ENCODE measurements at places on chromosomes 12 and 14.

GRCh38 chr14:64198486-64198885 is 95.7 kb downstream of the ESR2 start:
- DNase-seq = no peak

GRCh38 chr14:64688811-64689281 is 15.4 kb upstream of the PLEKHG3 start:
- DNase-seq = no peak

DNA sequence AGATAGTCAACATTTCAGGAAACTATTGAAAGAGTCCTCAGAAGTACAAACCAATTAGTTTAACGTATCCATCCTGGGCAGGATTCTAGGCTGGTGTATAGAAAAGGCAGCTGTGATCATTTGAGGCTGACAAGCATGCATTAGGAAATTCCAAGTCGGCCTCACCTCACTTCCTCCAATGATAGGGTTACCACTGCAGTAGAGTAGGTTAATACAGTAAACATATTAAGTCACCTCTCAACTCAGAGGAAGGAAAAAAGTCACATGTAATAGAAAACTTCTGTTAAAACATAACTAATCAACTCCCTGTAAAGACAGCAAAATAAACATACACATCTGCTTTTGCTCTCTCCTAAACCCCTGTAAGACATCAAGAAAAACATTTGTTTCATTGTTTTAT is 33.5 kb downstream of the MED13L start:
- no peak for DNase-seq

- DNase-seq = no peak
These were observed 193.8 kb downstream of the SYT1 start for GRCh38 chr12:79058342-79058741.

- no peak for DNase-seq
These were observed 8.6 kb upstream of the SNAPC1 start for GRCh38 chr14:61753631-61754030.

DNA sequence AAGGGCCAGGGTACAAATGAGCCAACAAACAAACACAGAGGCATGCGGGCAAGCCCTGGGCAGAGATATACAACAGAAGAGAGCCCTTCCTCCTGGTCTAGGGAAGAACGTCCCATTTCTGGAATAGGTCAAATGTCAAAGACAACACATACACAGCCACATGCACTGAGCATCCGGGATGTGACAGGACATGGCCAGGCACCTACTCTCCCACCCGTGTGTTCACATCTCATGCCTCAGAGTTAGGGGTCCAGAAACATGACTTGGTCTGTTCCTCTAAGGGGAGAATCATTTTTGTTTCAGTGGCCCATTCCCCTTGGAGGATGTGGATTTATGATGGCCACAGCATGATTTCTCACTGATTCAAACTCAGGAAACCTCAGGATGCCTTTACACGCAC is 801 bp upstream of the ASB2 start:
- no peak for DNase-seq

DNA sequence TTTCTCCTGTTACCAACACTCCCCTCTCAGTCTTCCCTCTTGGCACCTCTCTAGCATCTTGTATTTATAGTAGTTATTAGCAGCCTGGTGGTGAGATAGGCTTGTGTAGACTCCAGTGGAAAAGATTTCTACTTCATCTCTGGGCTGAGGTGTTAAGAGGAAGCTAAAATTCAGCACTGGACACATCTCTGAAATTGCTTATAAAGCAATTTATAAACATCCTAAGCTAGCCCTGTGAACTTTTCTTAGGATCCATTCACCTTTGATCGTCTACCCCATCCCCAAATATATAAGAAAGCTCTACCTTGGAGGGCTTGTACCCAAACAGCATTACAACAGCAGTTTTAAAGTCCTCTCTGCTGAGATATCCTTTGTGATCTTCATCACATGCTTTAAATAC is 928 bp downstream of the EFCAB11 start:
- DNase-seq = no peak

DNA sequence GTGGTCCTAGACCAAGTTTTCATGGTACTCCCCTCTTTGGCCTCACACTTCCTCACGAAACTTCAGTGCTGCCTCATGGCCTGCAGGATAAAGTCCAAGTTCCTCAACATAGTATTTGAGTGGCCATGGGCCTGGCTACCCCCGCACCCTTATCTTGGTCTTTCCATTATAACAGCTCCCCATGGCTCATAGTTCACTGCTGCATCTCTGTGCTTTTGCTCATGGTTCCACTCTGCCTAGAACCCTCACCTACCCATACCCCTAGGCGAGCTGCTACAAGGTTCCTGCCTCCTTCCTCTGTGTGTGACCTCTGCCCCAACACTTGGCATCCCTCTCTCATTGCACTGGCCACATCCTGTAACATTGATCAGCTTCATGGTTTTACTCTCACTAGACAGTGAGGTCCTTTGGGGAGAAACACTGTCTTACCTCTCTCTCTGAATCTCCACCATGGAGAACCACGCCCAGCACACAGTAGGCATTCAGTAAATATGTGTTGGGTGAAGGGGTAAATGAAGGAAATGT is 158.9 kb downstream of the GPR65 start:
- no peak for DNase-seq

GRCh38 chr12:39571351-39571750 is 48.3 kb downstream of the ABCD2 start:
- DNase-seq = no peak

DNA sequence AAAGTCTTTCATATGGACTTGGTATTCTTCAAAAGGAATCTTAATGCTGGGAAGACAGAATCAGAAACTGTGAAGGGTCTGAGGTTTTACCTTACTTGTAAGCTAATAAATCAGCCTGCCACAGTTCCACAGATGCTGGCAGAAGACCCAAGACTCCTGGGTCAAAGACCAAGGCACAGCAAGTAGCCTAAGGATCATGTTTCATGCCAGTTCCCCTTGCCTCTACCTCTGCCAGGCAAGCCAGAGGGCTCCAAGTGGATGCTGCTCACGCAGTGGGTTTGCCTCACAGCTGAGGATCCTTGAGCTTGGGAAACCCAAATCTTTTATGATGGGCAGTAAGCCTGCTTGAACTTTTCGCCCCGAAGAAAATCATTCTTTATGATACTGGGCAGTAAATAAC is 15.2 kb upstream of the RXYLT1 start:
- no peak for DNase-seq

- no peak for DNase-seq
These were observed 49.9 kb downstream of the PPP2R5E start for GRCh38 chr14:63493246-63493645.

- DNase-seq = no peak
These were observed 2.3 kb downstream of the VWF start for GRCh38 chr12:6122201-6122600.

- DNase-seq = no peak
These were observed 361.5 kb downstream of the EGLN3 start for GRCh38 chr14:33589334-33589733.

- no peak for DNase-seq
These were observed 36.4 kb downstream of the PDE3A start for GRCh38 chr12:20404576-20405346.

DNA sequence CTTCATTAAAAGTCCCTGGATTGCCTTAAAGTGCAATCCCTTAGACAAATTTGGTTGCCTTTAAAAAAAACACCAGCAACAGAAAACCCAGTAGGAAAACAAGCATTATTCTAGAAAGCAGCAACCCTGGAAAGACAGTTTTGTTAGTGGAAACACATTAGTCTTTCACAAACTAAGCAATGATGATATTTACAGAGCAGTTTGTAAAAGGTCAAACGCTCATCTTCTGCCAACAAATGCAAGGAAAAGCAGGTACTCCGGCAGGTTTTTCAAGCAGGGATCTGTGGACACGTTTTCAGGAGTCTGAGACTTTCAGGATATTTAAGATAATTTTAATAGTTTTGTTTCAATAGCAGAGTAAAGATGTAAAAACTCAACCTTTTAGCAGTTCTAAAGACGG is 202.2 kb downstream of the EXOC5 start:
- DNase-seq = no peak

DNA sequence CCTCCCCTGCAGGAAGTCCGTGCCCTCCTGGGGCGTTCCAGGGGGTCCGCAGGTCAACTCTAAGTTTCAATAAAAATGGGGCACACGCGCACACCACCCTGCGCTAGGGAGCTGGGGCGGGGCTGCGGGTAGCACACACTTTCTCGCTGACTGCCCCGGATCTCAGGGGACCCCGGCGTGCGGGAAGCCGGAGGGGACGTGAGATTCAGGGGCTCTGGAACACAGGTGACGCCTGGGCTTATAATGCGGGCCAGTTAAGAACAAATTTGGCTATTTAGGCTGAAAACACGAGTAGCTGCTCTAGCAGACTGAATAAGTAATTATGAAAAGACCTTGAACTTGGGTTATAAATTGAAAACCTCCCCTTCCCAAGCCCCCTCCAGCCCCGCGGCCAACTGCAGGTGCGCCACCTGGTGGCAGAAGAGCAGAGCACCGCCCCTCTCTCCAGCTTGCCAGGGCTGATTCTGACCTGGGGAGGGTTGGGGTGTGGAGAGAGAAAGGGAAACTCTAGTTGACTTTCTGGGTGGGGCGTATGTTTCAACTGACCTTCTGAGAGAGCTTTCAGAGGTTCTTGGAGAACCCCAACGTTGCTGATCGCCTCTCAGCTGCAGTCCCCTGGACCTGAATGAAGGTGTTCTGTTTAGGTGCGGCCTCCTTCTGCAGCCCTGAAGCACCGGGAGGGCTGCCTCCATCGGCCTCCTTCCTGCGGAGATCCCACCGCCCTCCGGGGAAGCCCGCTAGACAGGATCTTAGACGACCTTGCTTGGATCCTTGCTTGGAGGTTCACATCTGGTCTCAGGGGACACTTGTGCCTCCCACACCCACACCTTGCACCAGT is 118.4 kb upstream of the EVL start:
- peak; percentile 61 for DNase-seq

DNA sequence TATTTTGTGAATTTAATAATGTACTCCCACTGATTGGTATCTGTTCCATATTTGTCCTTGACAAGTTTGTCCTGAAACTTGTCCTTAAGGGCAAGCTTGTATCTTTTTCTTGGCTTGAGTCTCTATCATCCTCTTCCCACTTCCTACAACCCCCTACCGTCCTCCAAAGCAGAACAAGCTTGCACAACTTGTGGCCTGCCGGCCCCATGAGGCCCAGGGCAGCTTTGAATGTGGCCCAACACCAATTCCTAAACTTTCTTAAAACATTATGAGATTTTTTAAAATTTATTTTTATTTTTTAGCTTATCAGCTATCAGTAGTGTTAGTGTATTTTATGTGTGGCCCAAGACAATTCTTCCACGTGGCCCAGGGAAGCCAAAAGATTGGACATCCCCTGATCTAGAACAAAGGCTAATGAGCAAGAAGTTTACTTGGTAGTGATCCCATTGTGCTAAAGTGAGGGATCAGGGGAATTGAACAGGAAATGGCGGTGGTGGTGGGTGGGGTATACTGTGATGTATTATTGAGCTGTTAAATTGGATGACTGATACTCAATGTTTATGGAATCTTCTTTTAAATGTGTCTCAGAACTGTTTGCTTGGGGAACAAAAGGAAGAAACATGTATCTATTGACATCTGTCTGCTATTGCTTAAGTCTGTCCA is 37.8 kb downstream of the TMX1 start:
- DNase-seq = no peak

DNA sequence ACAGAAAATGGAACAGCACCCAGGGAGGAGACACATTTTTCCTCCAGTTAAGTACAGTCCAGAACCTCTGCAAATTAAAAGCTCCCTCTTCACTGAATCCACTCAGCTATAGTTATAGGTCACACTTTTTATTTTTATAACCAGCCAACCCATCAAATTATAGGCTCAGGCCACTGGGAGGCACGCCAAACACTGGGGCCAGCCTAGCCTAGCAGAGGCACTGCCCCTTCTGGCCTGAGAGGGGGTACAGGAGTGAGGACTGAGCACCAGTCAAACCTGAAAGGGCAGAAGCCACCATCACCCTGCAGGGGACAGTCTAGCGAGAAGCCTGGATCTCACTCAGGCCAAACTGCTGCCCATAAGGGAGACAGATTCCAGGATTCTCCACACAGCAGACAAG is 19.3 kb downstream of the FMNL3 start:
- DNase-seq = no peak

DNA sequence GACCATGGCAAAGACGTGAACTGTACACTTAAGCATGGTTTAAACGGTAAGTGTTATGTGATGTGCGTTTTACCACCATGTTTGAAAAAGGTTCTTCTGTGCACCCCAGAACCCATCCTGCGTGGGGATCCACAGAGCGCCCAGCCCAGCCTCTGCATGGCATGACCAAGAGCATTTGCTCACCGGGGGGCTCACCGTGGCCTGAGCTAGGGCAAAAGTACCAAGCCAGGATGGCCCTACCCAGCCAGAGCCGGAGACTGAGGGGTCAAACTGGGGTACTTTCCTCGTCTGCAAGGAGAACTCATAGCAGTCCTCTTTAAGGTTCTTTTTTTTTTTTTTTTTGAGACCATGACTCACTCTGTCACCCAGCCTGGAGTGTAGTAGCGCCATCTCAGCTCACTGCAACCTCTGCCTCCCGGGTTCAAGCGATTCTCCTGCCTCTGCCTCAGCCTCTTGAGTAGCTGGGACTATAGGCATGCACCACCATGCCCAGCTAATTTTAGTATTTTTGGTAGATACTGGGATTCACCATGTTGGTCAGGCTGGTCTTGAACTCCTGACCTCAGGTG is 16.4 kb upstream of the ANKRD9 start:
- no peak for DNase-seq

DNA sequence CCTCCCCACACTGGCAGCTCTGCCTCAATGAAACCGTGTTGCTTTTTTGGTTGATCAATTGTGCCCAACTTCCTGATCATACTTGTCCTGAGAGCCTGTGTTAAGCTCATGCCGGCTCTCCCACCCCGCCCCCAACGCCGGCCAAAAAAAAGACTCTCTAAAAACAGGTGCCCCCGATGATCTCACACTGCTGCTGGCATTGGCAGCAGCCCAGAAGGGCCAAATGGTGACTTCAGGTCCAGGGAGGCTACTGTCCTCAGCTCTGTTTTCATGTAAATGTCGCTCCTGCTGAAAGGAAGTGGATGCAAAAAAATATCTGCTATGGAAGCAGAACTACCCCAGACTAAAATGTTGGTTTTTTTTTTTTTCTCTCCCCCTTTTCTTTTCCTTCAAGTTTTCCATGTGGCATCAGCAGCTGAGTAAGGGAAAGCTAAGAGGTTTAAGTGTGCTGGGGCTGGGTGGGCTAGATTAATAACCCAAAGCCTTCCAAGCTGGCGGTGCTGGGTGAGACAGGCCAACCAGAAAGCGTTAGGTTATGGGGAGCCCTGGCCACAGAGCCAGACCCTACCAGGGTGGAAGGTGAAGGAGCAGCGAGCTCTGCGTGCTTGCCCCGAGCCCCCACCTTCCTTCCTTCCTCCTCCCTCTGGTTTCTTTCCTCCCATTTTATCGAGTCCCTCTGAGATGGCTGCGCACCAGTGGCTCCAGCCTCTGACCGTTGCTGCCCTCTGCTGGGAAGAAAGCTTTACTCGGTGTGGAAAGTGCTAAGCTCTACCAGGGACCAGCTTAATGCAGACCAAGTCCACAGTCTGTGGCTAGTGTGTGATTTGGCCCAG is 396.1 kb downstream of the NRXN3 start:
- DNase-seq = peak; percentile 60

- no peak for DNase-seq
These were observed 17.4 kb downstream of the LIMA1 start for GRCh38 chr12:50265770-50266524.

DNA sequence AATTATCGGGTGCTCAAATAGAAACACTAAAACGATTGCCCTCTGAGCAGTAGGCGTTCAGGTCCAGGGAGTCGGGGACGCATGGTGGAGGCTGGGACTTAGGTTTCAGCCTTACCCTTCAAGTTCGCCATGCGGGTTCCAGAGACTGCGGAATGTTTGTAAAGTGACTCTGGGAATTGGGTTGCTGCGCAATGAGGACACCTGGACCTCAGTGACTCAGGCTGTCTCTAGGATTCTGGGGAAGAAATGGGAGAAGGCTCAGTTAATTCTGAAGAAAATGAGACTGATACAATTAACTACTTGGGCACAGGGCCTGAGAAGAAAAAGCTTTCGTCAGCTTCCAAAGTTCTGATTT is 1.1 kb downstream of the LGALS3 start:
- no peak for DNase-seq

Measured in stimulated activated CD4-positive, alpha-beta T cell treated with anti-CD3 and anti-CD28 coated beads, Interleukin-4, amount 100 ng/mL, for 1 hour (primary cell).